ENCODE measurements at places on chromosomes 4 and X. TPM values are rescaled to one million over a fixed set of nuclear protein-coding genes. Genes with fewer than 3 reads are reported as not detected.
A peak's percentile ranks its signal among the peaks of the same experiment; 100 is the strongest.

- DNase-seq, result no peak
Observed at GRCh38 chr4:139761461-139761860, 95.8 kb downstream of the MGST2 start.

Gene HSFX1
- 3.0 TPM for total RNA-seq

DNA sequence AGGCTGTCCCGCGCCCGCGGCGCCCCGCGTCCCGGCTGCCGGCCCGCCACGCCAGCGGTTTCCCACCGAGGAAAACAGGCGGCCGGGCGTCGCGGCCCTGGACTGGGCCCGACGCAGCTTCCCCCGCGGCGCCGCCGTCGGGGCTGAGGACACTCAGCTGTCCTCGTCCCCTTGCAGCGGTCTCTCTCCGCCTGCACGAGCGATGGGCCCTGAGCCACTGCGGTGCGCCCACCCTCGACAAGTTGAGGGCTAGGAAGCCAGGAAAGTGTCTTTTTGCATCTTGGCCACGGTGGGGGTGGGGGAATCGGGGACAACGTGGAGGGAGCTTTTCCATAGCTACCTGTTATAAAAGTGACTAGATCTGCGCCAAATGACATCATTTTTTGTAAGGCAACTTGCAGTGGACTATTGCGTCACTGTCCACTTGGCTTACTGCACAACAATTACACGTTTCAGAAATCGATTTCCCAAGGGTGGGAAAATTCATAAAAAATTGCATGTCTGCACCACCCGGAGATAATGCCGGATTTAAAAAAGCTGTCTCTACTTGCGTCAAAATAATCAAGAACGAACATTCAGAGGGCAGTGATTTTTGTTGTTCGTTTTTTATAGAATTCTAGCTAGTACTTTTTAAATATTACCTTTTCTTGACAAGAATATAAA lies 1.1 kb downstream of the KLHL15 start:
- no peak for DNase-seq

- no peak for DNase-seq
Observed at GRCh38 chr4:4539481-4539880, 2.4 kb downstream of the STX18 start.

GRCh38 chr4:169024762-169025161 lies 14.7 kb upstream of the CBR4 start:
- DNase-seq, result peak; percentile 11

DNA sequence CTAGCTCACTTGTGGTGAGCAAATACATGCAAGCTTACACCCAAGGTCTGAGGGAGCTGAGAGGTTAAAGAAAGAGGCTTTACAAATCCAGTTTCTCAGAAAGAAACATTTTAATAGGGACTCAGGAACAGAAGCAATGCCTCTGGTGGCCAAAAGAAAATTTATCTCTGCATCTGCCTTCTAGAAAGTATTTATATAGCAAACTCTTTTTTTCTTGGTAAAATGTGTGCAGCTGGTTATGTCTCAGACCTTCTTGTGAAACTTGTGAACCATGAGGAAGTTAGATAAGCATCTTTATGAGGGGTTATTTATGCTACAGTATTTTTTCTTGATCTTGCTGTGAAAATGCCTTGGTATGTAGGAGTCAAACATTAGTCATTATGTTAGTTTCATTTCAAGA lies 48.5 kb upstream of the CYSLTR1 start:
- no peak for DNase-seq

Gene CENPVL2
- total RNA-seq, result 2.4 TPM

Gene XAGE2
- total RNA-seq, result not detected

Measured in cerebellum (tissue), 4 donors.